Activated naive CD4-positive, alpha-beta T cell treated with anti-CD3 and anti-CD28 coated beads, Interleukin-2, amount 10 ng/mL, durations not matched to agents 7 days and 5 days (primary cell): ENCODE measurements at places on chromosomes 12 and 14.
A peak's percentile ranks its signal among the peaks of the same experiment; 100 is the strongest.

DNA sequence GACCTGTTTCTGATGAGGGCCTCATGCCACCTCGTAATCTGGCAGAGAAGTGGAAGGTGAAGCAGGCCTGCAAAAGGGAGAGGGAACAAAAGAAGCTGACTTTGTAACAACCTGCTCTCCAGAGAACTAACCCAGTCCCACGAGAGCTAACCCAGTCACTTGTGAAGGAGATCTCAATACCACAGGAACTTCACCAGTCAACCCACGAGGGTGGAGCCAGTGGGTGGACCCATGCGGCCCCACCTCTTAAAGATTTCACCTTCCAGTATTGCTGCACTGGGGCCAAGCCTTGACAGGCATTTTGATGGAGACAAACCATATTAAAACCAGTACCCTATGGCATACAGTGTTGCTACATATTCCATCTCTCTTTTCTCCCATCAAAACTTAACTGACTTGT lies 55.1 kb downstream of the SERPINA10 start:
- peak; percentile 23 for DNase-seq

- DNase-seq = no peak
Measured at GRCh38 chr14:91482263-91483013, 27.7 kb downstream of the PPP4R3A start.

DNA sequence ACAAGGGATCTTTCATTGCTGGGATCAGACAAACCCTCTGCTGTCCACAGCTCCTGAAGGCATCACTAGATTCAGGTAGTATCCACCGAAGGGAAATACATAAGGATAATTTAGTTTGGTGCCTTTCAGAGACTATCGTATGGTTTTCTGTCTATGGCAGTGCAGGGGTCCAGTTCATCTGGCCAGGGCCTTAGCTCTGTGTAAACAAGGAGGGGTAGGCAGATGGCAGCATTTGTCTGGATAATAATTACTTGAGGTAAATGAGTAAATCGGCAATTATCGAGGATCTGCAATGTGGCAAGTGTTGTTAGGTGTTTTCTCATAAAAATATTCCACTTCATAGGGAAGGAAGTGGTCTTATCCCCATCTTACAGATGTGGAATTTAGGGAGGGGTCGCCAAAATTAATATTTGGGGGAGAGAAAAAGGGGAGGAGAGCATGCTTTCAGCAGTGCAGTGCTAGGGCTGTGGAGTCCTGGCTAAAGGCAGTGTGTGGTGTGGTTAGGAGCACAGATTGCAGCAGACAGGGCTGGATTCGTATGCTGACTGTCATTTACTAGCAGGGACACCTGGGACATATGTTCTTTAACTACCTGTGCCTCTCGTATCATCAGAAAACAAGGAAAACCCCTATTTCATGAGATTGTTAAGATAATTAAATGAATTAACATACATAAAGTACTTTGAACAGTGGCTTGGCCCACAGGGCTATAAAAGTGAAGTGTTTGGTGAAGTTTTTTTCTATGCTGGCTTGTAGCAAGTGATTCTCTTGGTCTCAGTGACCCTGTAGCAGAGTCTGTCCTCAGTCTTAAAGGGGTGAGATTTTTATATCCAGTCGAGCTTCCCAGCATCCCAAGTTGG lies 27.1 kb downstream of the RASSF8 start:
- DNase-seq = no peak

GRCh38 chr12:42469355-42470175 lies 120.0 kb downstream of the PRICKLE1 start:
- DNase-seq = peak; percentile 27

DNA sequence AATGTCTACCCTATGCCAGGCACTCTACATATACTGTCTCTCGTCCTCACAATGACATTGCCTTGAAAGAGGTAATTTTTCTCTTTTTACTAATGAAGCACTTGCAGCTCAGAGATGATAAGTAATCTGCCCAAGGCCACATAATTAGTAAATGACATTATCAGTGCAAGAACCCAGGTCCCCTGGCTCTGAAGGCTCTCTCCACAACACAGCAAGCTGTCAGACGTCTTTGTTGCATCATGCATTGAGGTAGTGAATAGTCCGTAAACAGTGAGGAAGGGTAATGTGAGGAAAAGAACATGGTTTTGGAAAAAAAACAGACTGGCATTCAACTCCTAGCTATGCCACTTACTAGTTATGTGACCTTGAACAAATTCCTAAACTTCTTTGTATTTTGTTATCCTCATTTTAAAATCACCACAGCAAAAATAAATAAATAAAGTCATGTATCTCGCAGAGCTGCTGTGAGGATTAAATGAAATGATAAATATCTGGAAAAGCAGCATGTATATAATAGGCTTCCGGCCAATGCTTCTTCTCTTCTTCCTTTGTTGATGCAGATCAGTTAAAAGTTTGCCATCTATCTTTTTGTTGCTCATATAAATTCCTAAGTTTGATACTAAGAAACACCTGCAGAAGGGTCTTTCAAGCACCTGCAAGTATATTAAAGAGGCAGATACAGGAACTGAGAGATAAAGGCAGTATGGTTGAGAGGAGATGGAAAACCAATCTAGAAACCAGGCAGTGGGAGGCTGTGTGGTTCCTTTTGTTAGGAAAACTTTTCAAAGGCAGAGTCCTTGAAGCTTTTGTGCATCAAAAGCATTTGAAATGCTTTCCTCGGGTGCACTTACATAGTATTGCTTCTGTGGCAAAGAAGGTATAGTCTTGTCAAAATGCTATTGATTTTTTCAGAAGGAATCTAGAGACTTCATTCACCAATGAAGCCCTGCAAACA lies 82.8 kb downstream of the BTG1 start:
- no peak for DNase-seq

GRCh38 chr14:85528897-85529631 lies 880 bp upstream of the FLRT2 start:
- DNase-seq = no peak

DNA sequence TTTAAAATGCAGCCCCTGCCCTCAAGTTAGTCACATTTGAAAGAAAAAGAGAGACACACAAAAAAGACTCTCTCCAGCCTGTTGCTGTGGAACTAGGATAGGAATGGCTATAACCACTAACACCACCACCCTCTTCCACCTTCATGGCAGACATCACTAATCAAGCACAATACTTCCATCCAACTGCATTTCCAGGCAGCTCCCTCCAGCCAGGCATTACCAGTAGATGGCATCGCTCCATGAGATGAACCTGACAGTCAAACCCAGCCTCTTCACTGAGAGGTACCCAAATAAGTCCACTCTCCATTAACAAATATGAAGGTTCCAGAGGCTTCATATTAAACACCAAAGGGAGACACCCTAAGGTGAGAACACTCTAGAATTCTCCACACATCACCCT lies 24.4 kb downstream of the SLC8B1 start:
- DNase-seq = no peak

DNA sequence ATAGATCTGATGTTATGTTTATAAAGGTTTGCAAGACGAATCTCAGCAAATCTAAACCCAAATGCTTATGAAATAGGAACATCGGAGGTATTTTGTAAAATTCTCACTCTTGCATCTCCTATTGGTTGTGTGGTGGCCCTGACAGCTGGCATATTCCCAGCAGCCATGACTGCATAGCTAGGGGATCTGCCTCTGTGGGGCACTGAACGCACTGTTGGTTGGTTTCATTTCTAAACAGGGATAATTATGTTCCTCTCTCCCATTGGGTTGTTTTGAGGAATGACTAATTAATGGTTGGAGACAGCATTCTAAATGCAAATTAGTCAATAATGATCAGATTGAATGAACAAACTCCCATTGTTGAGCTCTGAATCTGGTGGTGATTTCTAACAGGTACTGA lies 2.7 kb upstream of the BEST3 start:
- DNase-seq = no peak

DNA sequence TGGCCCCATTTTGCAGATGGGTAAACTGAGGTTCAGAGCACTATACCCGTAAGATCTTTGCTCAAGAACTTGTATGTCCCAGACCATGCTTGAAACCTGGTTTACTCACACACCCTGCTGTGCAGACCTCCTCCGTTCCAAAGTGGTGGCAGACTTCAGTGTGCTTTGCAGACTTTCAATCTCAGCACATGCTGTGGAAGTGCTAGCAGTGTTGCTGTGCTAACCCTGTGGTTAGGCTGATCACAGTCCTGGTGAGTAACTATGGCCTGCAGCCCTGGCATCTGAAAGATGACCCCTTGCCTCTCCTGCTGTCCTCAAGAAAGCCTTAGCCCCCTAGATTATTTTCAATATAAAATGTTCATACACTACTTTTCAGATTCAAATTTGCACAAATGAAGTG lies 450.6 kb downstream of the DPF3 start:
- DNase-seq = no peak

DNA sequence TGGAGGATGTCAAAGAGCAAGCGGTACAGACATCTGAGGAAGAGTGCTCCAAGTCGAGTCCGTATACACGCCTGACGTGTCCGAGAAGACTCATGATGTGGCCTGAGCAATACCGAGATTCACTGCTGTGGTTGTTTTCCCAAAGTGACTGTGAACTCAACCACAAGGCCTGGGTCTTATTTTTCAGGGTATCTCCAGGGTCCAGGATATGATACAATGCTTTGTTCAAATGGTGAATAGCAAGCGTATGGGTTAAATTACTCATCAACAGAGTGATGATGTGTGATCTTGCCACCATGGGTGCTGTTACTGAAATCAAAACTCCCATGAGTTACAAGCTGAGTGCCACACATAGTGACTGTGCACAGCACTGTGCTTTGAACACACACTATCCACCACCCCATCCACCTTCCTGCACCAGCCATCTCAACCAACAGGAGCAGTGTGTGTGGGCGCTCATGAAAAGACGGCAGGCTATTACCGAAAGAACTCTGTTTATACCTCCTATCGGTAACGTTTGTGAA lies 109.6 kb downstream of the BCAT1 start:
- peak; percentile 45 for DNase-seq

DNA sequence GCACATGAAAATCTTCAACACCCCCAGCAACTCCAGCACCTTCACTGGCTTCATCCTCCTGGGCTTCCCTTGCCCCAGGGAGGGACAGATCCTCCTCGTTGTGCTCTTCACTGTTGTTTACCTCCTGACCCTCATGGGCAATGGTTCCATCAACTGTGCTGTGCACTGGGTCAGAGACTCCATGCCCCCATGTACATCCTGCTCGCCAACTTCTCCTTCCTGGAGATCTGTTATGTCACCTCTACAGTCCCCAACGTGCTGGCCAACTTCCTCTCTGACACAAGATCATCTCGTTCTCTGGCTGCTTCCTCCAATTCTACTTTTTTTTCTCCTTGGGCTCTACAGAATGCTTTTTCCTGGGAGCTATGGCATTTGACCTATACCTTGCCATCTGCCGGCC lies 11.5 kb upstream of the OR11G2 start:
- DNase-seq = no peak

DNA sequence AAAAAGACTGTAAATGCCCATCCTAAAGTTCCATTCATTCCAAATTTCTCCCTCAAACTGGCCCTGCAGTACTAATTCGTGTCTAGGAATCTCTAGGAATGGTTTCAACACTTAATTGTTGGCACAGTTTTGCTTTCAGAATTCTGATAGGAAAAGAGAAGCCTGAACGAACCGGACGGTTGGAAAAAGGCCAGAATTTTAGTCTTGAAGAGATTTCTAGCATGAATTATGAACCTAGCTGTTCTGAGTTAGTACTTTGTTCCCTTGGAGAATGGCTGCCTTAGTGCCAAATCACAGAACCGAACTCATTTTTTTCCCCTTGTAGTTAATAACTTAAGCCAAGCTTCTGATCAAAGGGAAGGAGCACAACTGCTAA lies 262.6 kb downstream of the ADAMTS20 start:
- DNase-seq = no peak

- no peak for DNase-seq
Measured at GRCh38 chr12:4700621-4701026, 19.6 kb upstream of the GALNT8 start.

GRCh38 chr14:38127784-38128183 lies 79.9 kb upstream of the SSTR1 start:
- no peak for DNase-seq

DNA sequence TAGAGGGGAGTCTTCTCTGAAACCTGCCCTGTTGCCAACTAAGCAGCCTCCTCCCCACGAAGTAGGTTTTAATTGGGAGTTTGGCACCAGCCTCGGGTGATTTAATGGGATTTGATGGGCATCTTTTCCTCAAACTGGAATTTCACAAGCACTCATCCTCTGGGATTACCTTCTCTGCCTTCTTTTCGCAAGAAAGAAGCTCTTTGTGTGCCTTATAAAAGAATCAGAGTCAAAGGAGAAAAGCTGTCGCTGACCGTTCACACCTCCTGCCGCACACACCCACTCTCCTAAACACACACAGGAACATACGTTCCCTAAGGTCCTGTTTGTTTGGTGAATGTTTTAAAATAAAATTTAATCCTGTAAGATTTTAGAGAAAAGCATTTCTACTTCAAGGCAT lies 84.0 kb downstream of the PRMT8 start:
- DNase-seq = no peak

DNA sequence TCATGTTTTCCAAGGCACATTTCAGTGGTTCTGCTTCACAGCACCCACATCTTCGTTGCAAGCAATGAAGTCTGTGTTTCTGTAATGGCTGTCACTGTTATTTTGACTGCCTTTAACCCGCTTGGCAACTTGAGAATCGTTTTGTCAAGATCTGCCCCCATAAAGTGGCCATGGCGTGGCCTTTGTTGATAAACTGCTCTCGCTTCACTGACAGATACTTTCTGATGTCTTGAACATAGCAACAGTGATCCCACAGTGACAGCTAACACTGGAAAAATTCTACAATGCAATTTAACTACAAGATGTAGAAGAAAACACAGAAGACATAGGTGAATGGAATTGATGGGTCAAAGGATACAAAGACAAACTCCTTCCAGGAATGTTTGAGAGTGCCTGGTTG lies 184.2 kb downstream of the KLHL28 start:
- DNase-seq = no peak

DNA sequence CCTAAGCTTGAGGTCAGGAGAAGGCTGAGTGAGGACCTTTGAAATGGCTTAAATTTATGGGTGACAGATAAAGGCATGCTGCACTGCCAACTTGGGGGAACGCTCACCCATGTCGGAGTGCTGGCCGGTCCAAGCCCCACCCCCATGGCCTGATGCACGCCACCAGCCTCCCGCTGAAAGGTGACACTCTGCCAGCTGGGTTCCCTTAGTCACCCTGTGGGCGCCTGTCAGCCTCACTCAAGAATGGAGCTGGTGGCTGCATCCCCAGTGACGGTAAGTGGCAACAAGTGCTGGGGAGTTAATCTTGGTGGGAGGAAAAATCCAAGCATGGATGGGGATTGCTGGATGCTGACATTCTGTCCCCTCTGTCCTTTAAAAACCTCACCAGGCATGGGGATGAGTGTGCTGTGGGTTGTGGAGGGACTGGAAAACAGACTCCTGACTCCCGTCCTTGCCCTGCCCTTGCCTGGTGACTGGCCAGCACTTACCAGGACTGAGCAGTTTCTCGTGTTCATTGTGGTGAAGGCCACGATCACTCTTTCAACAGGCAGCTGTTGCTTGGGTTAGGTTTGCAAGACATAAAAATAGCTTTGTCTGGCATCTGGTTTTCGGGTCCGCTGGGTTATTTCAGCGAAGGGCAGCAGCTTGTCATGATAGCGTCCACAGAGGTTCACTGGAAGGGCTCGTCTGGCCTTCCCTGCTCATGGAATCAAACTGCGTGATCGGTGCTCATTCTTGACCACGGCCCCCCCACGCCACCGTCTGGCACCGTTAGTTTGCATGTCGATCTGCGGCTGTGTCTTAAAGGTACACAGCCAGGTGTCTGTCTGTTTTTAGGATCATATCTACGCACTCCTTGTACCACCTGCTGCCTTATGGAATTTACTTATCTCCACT lies 15.0 kb downstream of the ACACB start:
- DNase-seq = no peak
